Activated T-cell treated with anti-CD3 and anti-CD28 coated beads, Interleukin-2, amount 50 U/mL, for 72 hours (primary cell): ENCODE measurements at places on chromosomes 3 and 15.

GRCh38 chr15:89196994-89197393 lies 24.4 kb downstream of the RLBP1 start:
- DNase-seq = peak; percentile 81

GRCh38 chr3:81765400-81765799 lies 4.0 kb upstream of the GBE1 start:
- no peak for DNase-seq

- DNase-seq = no peak
Measured at GRCh38 chr3:110608566-110608965, 463.1 kb upstream of the NECTIN3 start.

DNA sequence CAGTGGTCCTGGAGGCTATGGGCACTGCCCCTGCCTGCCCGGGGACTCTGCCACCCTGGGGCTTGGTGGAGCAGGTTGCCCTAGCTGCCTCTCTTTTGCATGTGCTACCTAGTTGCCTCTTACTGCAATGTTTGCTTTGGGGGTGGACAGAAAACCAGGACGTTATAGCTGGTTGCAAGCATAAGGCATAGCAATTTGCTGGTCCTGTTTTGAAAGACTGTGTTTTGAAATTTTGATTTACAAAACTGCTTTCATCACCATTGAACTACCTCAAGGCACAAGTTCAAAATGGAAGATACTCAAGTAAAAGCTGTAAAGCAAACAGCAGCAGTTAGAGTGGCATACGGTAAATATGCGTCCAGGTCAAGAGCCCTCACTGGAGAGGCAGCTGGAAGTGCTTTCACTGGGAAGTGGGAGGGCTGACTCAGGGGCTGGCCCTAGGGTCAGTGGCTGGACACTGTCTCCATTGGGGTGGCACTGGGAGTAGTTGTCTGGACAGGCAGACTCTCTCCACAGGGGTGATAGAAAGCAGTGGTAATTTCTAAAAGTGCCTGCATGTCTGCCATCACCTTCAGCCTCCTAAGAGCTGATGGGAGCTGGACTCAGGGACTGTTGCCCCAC lies 138.1 kb downstream of the CHDH start:
- no peak for DNase-seq

- DNase-seq = no peak
Measured at GRCh38 chr15:29220852-29221251, 48.8 kb downstream of the NSMCE3 start.

DNA sequence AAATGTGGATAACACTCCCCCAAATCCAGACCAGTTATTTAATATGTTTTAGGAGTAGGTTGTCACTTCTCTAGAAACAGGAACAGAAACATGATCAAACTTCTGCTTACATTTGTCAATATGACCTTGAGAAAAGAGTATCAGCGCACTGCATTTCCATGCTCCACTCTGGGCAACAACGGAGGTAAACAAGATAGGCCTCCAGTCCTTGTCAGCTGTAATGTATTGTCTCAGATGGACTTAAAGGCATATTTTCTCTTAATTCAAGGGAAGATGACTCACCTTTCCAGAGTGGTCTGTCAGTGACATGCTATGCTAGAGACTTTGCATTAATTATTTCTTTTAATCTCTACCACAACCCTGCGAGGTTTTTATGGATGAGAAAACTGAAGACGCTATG lies 51.6 kb upstream of the TCF12 start:
- DNase-seq = no peak

GRCh38 chr3:144821583-144821982 lies 850.0 kb downstream of the DIPK2A start:
- DNase-seq = no peak

GRCh38 chr3:61903931-61904657 lies 342.7 kb downstream of the PTPRG start:
- no peak for DNase-seq

GRCh38 chr15:63902671-63903035 lies 68.9 kb upstream of the HERC1 start:
- DNase-seq = no peak

- no peak for DNase-seq
Measured at GRCh38 chr15:66133247-66133885, 120.2 kb downstream of the MEGF11 start.

GRCh38 chr3:4730719-4731118 lies 237.6 kb downstream of the ITPR1 start:
- DNase-seq = no peak

DNA sequence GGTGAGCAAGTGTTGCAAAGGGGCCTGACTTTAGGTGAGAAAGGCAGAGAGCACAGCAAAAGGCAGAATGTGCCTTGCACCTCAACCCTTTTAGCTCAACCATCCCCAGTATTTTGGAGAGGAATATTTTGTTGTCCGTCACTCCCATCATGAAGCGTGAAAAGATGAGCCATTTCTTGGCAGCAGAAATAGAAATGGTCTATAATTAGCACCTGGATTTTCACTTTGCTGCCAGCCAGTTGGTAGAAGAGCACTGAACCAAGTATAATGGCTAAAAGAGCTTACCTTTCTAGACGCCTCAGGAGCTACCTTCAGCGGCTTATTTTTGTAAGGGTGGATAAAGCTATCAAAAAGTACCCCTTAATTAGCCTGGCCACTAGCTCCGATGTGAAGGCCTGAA lies 406.7 kb downstream of the OCA2 start:
- no peak for DNase-seq

DNA sequence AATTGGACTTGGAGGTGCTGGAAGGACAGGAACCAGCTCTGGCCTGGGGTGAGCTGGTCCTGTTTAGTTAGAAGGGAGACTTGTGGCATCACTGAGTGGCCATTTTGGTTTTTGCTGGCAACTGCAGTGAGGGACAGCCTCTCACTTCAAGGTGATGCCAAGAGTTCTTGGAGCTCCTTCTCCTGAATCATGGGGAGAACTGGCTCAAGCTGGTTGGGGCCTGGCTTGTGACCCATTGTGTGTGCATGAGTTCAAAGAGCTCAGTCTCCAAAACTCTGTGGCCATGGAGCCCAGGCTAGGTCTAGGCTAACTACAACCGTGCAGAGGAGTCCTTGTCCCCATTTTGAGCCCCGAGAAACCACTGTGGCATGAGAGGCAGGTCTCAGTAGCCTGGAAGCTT lies 60.1 kb upstream of the ZNF148 start:
- DNase-seq = no peak

GRCh38 chr3:181741417-181741816 lies 29.7 kb downstream of the SOX2 start:
- DNase-seq = no peak

- peak; percentile 64 for DNase-seq
Measured at GRCh38 chr3:192917404-192918274, at the start of gene MB21D2. MB21D2 (minus strand) TSS chr3:192917856; CDS start chr3:192917840, 16 bp downstream.

DNA sequence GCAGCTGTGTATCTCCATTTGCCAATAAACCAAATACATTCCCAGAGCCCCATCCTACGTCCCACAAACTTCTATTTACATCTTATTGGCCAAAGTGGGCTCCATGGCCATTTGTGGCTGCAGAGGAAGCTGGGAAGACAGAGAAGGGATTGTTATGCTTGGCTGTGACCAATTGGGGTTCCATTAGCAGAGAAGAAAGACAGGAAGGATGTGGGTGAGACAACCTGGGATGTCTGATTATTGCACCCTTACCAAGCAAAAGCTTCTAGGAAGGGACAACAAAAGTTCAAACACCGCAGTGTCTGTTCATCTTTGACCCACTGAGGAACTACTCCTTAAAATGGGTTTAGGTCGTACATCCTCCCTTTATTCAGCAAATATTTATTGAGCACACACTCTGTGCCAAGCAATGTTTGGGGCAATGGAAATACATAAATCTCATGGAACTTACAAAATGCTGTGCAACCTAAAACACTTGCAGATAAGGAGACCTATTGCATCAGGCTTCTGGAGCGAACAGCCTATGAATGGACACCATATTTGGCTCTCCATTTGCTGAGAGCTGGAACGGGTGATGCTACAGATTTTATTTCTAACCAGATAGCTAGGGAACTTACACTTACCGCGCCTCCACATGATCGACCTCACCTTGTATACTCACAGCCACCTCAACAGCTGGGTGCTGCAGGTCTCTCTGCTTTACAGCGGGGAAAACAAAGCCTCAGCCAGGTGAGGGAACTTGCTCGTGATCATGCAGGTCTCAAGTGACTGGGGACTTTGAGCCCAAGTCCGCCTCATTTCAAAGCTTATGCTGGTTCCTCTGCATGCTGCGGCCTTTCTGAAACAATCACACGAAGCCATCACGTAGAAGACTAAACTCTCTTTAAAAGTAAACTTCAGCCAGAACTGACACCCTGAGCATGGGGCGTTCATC lies 21.4 kb upstream of the NR2E3 start:
- DNase-seq = no peak

- no peak for DNase-seq
Measured at GRCh38 chr3:57194641-57195040, 5.1 kb downstream of the HESX1 start.

DNA sequence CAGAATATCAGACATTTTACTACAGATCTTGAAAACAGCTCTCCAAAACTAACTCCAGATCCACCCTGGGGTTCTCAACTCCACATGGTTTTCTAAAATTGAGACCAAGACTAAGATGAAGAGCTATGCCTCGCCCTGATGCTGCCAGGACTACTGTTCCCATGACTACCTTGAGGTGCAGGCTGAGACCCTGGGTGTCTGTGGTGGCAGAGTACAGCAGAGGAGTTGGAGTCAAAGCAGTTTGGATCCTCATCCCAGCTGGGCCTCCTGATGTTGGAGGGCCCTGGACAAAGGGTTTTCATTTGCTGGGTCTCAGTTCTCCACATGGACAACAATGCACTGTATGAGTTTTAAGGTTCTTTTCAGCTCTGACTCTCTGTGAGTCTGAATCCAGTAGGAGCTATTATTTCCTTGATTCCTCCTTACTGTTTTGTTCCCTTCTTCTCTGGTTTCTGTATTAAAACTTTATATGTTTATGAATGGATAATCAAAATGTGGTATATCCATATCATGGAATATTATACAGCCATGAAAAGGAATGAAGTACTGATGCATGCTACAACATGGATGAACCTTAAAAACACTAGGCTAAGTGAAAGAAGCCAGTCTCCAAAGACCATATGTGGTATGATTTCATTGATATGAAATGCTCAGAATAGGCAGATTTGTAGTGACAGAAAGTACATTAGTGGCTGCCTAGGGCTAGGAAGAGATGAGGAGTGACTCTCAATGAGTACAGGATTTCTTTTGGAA lies 93.0 kb downstream of the CPN2 start:
- no peak for DNase-seq

DNA sequence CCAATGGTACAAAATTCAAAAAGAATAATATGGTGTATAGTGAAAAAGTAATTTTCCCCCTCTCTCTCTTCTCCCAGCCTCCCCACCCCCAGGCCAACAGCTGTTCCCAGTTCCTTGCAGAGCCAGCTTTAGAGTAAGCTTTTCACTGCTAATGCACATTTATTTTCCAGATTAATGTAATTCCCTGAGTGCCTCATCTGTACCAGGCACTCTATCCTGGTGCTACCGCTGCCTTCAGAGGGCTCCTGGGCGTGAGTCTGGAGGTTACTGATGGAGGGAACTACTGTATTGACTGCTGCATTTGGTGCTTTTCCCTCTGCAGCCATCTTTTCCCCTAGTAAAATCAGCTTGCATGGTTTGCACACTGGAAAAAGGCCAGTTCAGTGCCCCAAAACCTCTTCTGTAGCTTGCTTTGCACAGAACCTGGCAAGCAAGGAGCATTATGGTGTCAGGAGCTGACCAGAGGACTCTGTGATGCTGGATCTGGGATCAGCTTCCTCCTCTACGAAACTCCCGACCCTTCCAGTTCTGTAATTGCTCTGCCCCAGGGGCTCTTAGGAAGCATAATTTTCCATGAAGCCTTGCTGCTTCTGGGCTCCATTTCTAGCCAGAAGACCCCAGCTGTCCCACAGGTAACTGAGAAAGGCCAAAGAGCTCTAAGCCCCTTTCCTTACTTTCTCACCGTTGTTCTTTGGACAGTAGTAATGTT lies 8.5 kb upstream of the USP3 start:
- no peak for DNase-seq

GRCh38 chr3:18572809-18573208 lies 147.7 kb upstream of the SATB1 start:
- DNase-seq = no peak

GRCh38 chr3:108835101-108835500 lies 12.5 kb downstream of the TRAT1 start:
- peak; percentile 66 for DNase-seq

DNA sequence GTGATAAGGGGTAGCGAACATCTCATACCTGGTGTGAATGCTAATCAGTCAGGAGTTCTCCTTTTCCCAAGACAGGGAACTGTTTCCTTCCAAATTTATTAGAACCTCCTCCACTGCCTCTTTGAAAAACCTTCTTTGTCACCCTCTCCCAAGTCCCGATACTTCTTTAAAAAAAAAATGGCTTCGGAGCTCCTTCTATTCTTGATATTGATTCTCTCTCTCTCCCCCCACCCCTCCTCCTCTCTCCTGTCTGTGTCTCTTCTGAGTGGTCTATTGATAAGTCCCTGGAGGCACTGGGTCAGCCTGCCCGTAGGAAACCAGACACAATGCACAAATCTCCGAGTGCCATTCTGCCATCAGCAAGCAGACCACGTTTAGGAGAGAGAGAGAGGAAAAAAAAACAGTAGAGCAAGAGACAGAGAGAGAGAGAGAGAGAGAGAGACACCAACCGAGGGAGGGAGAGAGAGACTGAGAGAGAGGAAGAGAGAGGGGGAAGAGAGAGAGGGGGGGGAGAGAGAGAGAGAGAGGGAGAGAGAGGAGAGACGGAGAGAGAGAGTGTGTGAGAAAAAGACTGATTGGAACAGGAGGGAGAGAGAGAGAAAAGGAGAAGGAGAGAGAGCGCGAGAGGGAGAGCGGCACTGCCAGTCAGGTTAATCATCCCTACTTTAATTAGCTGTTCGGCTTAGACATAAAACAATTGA lies 160.9 kb downstream of the TIGIT start:
- DNase-seq = no peak

- DNase-seq = no peak
Measured at GRCh38 chr3:101758224-101758623, 20.8 kb upstream of the NXPE3 start.

DNA sequence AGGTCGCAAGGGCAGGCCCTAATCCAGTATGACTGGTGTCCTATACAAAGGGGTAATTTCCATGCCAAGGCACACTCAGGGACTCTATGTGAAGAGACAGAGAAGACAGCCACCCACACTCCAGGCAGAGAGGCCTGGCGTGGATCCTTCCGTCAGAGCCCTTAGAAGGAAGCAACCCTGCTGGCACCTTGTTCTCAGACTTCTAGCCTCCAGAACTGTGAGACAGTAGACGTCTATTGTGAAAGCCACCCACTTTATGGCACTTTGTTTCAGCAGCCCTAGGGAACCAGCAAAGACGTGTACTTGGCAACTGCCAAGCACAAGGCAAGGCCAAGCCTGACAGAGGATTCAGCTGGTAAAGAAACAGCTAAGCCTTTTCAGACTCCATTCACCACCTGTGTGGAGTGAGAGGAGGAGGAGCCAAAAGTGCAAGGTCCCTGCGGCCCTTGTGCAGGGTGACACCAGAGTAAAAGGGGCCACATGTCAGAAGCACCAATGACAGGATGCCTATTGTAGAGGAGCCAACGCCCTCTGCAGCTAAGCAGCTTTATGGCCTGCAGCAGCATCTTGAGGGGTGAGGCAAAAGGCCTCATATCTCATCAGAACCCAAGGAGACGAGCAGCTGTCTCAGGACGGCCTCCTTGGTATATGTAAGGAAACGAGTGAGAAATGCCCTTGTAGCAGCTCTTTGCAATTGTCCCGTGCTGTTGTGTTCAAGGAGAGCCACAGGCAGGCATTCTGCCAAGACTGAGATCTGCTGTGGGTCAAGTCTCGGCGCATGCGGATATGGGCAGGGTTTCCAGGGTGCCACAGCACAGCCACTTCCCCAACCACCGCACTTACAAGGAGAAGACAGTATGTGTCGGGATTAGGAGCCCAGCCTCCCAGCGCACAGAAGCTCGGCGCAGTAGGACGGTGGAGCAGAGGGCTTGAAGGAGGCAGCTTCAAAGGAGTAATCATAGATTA lies 121.5 kb upstream of the LIPC start:
- DNase-seq = no peak
